ENCODE measurements at places on chromosomes 1 and 21.

GRCh38 chr1:20063861-20064292 lies 6.1 kb upstream of the PLA2G5 start:
- peak; percentile 30 for DNase-seq

GRCh38 chr1:29920316-29920715 lies 684.0 kb downstream of the PTPRU start:
- DNase-seq = no peak

GRCh38 chr1:180310095-180310494 lies 80.0 kb downstream of the LHX4 start:
- no peak for DNase-seq

GRCh38 chr1:234970731-234971476 lies 157.7 kb downstream of the TOMM20 start:
- no peak for DNase-seq

DNA sequence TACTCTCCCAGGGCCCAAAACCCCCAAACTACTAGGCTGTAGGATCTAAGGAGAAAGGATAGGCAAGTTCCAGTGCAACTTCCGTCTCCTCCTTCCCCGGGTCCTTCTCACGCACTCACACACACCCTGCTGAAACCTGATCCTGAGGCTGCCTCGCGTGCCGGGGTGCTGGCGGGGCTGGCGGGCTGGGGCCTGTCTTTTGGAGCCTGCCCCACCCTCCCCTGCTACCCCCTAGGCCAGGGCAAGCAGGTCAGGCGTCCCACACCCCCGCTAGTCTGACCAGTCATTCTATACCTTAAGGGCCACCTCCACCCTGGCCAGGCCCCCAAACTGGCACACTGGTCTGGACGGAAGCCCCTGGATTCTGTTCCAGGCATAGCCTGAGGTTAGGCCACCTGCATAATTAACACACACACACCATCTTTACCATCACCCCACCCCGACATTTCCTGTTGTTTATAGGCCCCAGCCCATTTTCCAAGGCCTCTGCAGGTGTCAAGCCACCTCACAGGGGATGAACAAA lies 48.3 kb upstream of the ARTN start:
- DNase-seq = peak; percentile 58

GRCh38 chr1:54047384-54048305 lies 5.4 kb downstream of the TMEM59 start:
- DNase-seq = no peak

DNA sequence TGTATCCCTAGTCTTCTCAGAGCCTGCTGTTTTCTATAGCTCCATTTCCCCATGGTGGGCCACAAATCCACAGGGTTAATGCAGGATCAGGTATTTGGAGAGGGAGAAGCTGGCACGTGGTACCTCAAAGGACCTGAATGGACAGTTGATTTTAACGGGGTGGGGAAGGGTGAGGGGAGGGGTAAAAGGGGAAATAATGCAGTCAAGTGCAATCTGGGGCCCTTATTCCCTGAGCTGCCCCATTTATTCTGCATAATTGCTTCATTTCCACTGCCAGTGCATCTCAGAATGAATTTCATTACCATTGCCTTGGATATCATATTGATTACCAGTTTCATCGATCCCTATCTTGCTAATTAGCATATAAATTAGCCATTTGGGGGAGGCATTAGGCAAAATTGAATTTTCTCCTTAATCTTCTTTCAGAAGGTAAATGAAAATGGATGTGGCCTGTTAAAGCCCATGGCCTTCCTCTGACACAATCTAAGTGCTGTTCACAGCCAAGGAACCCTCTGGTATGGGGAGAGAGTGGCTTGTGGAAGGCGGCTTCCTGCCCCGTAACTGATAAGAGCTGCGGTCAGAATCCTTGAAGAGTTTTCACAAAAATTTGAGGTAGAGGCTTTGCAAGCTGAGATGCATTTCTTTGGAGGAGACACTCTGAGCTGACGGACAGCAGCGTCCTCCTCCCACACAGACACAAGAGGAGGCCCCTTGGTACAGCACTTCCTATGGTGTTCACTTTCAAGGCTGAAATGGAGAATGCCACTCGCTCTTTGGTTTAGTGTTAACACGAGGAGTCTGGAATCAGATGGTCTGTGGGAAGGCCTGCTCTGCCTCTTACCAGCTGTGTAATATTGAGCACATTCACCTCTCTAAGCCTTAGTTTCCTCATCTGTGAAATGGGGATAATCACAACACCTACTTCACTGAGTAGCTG lies 34.4 kb downstream of the PHC2 start:
- no peak for DNase-seq

- DNase-seq = peak; percentile 69
These were observed 102.4 kb upstream of the SERBP1 start for GRCh38 chr1:67532452-67533216.

DNA sequence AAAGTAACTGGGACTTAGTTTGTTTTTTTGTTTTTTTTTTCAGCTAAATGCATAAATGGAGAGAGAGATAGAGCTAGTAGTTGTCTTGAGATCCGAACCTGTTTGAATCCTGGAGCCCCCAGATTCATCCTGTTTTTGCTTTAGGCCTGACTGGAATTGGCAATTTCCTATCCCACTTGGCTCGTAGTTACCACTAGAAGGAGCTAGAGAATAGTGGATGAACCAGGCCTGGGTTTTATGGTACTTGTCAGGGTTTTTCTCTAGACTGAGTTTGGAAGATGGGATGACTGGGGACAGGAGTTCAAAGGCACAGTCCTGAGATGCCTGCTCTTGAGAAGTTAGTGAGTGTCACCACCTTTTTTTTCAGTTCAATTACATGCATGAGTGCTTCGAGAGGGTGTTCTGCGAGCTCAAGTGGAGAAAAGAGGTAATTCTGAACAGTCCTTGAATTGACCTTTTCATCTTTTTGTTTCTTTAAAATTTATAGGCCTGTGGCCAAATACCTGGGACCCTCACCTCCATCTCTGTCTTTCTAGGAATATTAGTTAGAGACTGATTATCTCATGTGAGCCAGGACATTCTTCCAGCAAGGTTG lies 23.4 kb downstream of the CELF3 start:
- DNase-seq = no peak

GRCh38 chr1:169872906-169873305 lies 20.8 kb downstream of the SCYL3 start:
- no peak for DNase-seq

DNA sequence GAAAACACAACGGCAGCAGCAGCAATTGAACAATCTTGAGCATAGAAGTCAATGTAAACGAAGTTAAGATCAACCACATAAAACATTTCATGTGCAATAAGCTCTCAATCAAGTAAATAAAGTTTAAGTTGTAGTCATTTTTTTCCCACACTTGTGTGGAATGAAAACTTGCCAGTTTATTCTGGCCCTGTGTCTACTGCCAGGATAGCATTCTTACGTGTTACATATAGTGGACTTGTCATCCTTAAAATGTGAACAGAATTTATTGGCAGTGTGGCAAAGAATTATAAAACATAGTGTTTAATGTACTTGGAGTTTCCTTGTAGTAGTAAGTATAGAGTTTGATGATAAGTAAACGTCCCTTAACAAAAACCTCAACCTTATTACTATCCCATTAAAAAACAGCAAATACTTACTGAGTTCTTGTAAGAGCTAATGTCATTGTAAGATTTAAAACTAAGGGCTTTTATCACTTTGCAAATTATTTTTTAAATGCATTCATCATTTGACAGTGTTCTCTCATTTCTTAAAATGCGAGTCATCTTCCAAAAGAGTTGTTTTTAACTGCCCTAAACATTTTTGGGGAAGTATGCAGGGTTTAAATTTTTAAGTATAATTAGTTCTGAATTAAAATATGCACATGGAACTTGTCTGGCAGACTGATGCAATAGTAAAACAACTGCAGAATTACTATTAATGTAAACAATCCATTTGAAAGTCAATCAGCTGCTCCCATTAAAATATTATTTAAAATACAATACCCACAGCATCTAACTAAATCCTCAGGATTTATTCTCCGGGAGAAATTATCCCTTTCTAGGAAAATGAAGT lies 7.9 kb downstream of the COX20 start:
- DNase-seq = no peak

- DNase-seq = no peak
These were observed 28.5 kb upstream of the PRELP start for GRCh38 chr1:203447151-203447550.

DNA sequence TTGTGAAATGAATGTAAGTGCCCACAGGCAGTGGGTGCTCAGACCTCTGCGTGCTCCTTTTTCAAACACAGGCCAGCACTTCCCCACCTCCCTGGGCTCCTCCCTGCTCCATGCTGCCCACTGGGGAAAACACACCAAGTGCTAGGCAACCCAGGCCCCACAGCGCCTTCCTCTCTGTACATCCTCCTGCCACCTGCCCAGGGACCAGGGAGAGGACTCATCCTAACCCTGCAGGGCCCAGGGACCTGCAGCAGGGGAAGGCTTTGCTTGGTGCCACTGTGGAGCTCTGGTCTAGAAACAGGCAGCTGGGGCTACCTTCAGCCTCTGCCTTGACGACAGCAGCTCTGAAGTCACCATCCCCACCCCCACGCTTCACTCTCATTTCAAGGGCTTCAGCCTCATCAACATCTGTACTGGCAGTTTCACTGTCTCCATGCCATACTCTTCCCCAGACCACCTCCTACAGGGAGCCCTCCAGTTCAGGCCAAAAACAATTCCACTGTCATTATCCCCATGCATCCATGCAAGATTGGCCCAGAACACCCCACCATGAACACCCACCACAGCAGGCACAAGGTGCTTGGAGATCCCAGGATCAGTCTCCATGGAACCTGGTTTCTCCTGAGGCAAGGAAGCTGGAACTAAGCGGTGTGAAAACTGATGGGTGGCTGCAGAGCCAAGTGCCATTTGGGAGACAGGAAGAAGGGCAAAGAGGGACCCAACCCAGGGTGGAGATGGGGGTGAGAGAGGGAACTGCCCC lies 1.1 kb downstream of the IGSF8 start:
- no peak for DNase-seq

GRCh38 chr1:212607913-212608391 lies 609 bp upstream of the ATF3 start:
- DNase-seq = no peak

DNA sequence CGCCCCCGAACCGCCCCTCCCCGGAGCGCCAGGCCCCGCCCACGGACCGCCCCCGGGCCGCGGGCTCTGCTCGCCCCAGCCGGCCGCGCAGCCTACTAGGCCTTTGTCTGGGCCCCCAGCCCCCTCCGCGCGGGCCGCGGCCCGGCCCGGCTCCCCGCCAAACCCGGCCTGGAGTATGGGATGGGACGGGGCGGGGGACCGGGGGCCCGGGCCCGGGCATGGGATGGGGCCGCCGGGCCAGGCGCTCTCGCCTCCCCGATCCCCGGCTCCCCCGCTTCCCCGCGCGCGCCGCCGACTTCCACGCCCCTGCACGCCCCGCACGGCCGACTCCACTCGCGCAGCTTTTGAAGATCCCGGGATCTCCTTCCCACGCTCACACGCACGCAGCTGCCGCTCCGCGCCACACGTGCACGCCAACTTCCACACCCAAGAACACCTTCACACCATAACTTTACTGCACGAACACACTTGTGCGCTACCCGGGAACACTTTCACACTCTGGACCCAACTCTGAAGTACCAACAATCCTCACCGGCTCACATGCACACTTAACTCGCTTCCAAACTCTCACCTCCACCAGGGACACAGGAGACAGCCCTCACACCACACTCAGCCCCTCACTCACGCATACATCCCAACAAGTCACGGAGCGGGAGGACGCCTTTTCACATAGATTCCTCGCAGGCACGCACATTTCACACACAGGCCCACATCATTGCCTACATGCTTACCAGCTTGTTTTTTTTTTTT lies 437 bp upstream of the HSPG2 start:
- no peak for DNase-seq

DNA sequence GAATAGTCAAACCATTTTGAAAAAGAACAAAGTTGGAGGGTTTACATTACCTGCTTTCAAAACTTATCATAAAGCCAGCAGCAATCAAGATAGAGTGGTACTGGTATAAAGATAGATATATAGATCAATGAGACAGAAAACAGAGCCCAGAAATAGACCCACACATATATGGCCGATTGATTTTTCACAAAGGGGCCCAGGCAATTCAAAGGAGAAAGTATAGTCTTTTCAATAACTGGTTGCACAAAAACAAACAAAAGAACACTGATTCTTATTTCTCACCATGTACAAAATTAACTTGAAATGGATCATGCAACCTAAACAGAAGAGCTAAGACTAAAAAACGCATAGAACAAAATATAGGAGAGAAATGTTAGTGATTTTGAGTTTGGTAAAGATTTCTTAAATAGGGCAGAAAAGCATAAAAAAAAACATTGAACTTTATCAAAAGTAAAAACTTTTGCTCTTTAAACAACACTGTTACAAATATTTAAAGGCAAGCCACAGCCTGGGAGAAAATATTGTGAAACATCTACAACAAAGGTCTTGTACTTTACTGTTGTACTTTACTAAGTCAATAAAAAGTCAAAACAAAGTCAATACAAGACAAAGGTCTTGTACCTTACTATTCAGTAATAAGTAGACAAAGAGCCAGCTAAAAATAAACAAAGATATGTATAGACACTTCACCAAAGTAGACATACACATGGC lies 50.2 kb downstream of the ST3GAL3 start:
- no peak for DNase-seq

DNA sequence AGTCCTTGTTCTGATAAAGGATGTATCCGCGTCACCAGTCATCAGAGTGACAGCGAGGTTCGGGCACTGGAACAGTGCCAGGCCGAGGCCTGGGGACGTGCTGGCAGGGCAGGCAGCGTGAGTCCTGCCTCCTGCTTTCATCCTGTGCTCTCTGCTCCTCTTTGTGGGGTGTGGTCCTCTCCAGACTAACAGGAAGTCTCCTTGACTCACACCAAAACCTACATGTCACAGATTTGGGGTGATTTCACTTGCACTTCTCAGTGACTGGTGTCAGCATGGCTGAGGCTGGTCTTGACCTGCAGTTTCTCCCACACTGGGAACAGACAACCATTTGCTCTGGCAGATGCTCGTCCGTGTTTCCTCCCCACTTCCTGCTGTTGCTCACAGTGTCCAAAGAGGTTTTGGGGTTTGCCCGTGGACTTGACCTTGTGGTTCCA lies 8.8 kb upstream of the NLRP3 start:
- no peak for DNase-seq

- no peak for DNase-seq
These were observed 49.7 kb upstream of the ACTRT2 start for GRCh38 chr1:2971609-2972008.

- DNase-seq = no peak
These were observed 91.9 kb upstream of the SSX2IP start for GRCh38 chr1:84781946-84782771.

DNA sequence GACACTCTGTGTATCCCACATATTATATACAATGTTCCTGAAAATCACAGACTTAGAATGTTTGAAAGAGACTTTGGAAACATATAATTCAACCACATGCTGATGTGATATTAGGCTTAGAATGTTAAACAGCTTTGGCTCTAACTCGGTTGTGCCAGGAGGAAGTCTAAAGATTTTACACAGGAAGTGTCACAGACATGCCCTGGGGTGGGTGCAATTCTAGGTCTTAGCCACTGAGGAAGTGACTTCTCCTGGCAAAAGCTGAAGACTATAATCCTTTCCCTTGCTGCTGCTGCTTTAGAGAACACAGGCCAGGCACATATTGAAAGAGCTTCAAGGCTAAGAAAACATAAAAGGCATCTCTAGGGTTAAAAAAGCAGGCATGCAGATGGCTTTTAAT lies 51.0 kb downstream of the RPL5 start:
- no peak for DNase-seq

Data from keratinocyte (primary cell).